ENCODE measurements at places on chromosomes 2 and 18. TPM values are rescaled to one million over a fixed set of nuclear protein-coding genes. Genes with fewer than 3 reads are reported as not detected.

- no peak for DNase-seq
These were observed 23.5 kb downstream of the CD302 start for GRCh38 chr2:159774370-159774990.

The OTOS gene
- not detected for total RNA-seq

DNA sequence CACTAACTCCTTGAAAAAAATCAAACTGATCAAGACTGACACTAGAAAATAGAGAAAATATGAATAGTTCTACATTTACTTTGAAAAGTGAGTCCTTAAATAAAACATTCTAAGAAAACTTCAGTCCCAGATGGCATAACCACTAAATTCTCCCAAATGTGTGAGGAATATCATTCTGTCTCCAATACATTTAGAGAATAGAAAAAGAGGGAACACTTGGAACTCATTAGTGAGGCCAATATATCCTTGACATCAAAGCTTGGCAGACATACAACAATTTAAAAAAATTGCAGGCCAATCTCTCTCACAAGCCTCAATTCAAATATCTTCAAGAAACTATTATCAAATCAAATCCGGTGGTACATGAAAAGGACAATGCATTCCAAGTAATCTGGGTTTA, 79.3 kb upstream of the TMEM247 start:
- DNase-seq = no peak

DNA sequence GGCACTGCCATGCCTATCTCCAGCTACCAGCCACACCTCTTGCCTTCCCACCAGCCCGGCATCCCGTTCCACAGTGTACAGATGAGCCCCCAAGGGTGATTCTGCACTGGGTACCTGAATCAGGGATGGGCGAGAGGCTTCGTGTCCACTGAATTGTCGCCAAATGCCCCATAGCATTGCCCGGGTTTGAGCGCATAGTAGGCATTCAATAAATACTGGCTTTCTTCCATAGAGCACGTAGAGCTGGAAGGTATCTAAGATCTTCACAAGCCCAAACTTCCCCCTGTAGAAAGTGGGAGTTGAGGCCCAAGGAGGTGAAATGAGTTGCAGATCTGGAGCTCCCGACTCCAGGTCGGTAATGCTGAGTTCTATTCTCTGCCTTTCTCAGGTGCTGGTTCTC, 358.7 kb downstream of the LPIN1 start:
- no peak for DNase-seq

- no peak for DNase-seq
These were observed 106.2 kb downstream of the SPOPL start for GRCh38 chr2:138607746-138608145.

DNA sequence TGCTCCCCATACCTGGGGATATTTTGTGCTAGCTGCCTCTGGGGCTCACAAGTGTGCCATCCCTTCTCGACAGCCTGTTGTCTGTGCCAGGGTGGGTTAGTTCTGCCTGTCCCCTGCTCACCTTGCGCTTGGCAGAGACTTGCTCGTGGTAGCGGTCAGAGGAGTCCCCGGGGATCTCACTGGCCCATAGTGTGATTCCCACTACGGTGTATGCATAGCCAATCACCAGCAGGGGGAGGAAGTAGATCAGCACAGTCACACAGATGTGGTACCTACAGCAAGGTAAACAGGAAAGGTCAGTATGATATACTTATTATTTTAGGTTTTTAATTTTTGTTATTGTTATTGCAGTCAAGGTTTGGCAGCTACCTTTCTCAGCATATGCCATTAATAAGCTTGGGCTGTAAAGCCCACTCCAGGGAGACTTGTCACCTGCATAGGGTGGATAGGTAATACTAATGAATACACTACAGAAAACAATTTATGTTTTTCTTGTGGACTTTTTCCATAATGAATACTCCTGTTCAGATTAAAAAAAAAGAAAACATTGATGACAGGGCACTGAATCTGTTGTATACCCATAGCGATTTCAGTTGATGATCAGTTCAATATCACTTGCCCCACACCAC, 95.2 kb downstream of the POLE4 start:
- DNase-seq = peak; percentile 71

The FRZB gene
- total RNA-seq = 1.5 TPM

DNA sequence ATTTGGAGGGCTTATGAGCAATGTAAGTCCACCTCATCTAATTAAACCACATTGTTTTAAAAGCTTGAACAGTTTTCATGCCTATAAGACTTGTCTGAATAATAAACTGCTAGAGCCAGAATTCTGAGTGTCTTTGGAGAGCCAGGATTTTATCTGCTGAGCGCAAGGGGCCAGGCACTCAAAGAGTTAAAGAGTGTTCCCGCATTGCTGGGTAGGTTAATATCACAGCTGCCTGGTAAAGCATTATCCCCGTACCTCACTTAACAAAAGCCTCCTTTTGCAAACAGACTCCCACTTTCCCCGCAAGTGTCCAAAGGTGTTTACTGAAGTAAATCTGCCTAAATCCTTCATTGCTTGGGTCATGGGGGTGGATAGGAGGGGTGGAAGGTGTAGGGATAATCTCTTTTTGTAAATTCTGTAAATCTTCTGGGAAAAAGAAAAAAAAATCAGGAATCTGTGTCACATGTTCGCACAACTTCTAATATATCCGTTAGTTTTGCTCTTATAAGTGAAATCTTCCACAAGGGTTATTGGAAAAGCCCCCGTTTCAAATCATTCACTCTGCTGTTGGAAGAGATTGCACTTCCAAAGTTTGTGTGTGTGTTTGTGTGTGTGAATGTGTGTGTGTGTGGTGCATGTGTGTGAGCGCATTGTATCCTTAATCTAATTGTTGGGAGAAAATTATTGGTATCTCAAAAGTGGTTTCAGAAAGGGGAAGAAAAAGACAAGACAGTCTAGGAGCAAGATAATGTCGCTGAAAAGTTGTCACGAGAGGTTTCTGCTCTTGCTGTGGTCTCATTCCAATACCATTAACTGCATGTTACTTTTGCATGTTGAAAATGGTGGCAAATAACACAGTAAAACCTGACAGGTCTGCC, 10.7 kb downstream of the ZEB2 start:
- no peak for DNase-seq

DNA sequence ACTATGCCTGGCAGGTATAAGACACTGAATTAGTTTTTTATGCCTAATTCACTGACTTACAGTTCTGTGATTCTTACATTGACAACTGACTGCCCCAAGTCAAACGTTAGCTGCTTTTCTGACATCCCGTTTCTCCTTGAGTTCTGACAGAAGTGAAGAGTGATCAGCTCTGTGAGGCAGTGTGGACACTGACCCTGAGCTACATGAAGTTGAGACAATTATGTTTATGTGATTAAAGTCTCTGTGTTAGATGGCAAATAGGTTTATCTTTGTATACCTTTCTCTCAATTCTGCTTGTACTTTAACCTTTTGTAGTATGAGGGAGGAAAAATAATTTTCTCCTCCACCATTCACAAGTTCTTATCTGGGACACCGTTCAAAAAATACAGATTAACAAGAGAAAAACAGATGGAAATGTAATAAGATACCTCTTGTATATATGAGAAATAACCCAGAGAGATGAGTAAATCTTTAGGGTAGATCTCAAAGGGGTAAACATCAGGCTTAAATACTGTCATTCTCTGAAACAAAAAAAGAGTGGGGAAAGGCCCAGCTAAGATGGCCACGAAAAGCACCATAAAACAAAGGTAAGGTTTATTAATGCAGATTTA, 85.4 kb upstream of the B3GNT2 start:
- no peak for DNase-seq
